ENCODE measurements at places on chromosomes 1 and 21. TPM values are rescaled to one million over a fixed set of nuclear protein-coding genes. Genes with fewer than 3 reads are reported as not detected.
A peak's percentile ranks its signal among the peaks of the same experiment; 100 is the strongest.

CA6 gene
- total RNA-seq: not detected

DEPDC1 gene
- 0.17 TPM for total RNA-seq

RHCE gene
- total RNA-seq: 0.58 TPM

RTCA gene
- total RNA-seq: 27.7 TPM

INSRR gene
- total RNA-seq: not detected

KMO gene
- 19.0 TPM for total RNA-seq

ATP5PB gene
- 132 TPM for total RNA-seq

DYRK3 gene
- 8.1 TPM for total RNA-seq

OPRD1 gene
- not detected for total RNA-seq

SETSIP gene
- not detected for total RNA-seq

RNF186 gene
- not detected for total RNA-seq

DNA sequence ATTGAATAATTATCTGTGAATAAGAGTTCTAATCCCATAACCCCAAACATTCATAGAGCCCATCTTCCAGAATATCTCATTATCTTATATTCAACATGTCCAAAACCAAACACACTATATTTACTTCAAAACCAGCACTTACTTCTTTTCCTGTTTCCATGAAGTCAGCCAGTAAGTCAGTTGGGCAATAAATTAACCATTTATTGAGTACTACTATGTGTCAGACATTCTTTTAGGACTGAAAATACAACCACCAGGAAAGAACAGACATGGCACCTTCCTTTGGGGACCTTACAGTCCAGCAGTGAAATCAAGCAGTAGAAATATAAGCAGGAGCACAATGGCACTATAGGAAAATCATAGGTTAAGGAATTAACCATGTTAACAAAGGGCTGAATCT, 8.8 kb downstream of the AK5 start:
- DNase-seq: no peak

DNA sequence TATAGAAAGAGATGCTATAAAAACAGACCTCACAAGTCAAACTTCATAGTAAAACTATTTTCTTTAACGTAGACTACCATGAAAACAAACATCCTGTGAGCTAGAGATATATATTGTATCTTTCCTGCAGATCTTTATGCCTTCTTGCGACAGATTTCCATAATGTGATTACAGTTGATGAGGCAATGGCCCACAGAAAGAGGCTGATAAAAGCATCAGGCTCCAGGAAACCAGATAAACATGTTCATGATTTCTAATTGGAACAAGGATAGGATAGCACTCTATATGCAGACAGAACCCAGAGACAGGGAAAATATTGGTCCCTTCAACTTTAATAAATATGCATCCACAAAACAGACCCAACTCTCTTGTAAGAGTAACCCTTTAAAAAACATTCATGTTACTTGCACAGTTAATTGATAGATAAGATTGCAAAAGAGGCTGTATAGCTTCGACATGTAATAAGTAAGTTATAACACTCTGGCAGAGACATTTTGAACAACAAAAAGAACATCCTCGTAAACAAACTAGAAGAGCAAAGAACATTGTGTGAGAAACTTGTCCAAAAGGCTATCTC, 329.4 kb downstream of the AGBL4 start:
- no peak for DNase-seq

GRCh38 chr1:31111290-31111951, 45.9 kb upstream of the PUM1 start:
- peak; percentile 83 for DNase-seq

DNA sequence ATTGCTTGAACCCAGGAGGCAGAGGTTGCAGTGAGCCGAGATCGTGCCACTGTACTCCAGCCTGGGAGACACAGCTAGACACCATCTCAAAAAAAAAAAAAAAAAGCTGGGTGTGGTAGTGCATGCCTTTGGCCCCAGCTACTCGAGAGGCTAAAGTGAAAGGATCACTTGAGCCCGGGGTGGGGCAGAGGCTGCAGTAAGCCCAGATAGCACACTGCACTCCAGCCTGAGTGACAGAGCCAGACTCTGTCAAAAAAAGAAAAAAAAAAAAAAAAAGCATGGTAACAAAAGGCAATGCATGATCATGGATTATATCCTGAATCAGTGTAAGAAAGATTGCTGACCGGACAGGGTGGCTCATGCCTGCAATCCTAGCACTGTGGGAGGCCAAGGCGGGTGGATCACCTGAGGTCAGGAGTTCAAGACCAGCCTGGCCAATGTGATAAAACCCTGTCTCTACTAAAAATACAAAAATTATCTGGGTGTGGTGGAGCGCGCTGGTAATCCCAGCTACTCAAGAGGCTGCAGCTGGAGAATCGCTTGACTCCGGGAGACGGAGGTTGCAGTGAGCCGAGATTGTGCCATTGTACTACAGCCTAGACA, 76.3 kb downstream of the RUSC1 start:
- peak; percentile 72 for DNase-seq

DNA sequence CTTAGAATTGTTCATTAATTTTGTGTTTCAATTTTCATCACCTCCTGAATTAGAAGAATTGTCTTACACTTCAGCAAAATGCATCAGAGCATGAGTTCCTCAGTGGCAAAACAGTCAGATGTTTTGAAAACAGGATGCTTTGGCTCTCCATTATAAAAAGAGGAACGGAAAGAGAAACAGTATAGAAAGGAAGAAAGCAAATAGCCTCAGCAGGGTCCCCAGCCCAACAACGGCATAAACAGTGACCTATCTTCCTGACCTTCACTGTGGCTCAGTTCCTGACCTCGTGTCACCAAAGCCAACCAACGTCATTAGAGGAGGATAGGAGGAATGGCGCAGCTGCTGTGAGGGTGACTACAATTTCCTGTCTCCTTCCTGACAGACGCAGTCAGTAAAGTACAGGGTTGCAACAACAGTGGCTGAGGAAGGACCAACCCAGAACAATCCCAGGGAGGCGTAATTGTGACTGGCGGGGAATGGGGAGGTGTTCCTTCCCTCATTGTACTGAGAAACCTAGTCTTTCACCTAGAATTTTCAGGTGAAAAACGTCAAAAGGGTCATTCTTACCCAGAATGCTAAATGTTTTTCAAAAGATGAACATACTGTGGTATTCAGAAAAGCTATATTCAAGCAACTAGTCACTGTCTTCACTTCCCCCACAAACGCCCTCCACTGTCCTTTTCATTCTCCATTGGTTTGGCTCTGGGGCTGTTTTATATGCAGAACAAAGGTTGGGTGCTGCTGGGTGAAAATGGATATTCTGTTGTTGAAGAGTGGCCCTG, 197.9 kb upstream of the SGIP1 start:
- DNase-seq: peak; percentile 64

DNA sequence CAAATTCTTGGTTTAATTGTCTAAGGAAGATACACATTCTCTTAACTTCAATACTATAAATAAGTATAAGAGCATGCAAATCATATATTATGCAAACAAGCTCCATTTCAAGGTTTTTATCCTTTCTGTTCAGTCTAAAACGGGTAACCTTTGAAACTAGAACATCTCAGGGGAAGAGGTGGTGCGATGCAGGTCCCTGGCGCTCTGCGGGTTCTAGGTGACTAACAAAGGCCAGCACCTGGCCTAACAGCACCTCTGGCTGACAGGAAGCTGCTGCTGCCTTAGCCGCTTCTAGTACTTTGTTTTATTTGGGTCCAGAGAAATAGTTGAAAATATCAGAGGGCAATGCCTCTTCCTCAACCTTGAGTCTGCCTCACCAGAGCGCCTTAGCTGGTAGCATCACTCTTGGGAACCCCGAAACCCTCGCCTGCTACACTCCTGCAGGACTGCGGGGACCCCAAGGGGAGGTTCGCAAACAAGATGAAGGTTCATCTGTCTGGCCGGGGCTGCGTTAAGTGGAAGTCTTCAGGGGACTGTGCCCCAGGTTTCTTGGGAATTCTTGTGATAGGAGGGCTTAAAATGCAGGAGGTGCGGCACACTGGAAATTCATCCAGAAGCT, 45.5 kb downstream of the PRDM15 start:
- peak; percentile 27 for DNase-seq

GRCh38 chr1:85584923-85585322, 4.4 kb downstream of the CCN1 start:
- DNase-seq: no peak

DNA sequence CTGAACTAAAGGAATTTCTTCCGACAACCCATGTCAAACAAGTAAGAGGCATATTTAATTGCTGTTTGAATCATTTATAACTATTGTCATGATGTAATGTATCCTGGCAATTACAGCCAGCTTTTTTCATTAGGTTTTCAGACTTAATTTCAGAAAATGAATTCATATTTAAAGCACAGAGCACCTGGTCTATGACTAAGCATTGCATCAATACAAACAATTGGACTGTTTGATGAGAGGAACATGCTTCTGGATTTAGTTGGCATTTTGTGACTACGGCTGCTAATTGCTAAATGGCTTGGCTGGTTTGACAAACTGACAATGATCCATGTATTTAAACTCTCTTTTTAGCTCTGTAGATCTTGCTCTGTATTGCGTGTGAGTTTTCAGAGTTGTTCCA, 853.4 kb downstream of the NCAM2 start:
- DNase-seq: no peak

DNA sequence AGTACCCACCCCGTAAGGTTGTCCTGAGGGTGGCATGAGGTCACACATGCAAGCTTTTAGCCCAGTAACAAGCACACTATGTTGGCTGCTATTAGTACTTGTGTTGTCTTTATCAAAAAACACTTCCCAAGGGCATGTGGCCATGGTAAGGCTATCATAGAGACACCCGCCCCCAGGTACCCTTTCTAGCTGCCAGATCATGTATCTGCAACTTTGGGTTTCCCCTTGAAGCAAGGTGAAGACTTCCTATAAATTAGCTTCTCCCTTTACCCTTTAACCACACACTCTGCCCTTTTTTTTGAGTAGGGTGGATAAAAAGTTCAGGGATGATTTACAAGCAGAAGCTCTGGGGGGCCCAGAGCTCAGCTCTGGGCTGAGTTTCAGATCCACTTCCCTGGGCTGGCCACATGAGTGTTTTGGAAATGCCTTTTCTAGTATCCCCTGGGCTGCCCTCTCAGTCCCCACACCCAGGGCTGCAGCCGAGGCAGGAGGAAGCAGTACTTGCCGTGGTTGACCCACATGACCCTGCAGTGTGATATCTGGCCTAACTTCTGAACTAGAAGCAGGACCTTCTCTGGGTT, 2.0 kb downstream of the ZDHHC18 start:
- peak; percentile 74 for DNase-seq

GRCh38 chr1:27668121-27668807, 3.7 kb downstream of the IFI6 start:
- no peak for DNase-seq

DNA sequence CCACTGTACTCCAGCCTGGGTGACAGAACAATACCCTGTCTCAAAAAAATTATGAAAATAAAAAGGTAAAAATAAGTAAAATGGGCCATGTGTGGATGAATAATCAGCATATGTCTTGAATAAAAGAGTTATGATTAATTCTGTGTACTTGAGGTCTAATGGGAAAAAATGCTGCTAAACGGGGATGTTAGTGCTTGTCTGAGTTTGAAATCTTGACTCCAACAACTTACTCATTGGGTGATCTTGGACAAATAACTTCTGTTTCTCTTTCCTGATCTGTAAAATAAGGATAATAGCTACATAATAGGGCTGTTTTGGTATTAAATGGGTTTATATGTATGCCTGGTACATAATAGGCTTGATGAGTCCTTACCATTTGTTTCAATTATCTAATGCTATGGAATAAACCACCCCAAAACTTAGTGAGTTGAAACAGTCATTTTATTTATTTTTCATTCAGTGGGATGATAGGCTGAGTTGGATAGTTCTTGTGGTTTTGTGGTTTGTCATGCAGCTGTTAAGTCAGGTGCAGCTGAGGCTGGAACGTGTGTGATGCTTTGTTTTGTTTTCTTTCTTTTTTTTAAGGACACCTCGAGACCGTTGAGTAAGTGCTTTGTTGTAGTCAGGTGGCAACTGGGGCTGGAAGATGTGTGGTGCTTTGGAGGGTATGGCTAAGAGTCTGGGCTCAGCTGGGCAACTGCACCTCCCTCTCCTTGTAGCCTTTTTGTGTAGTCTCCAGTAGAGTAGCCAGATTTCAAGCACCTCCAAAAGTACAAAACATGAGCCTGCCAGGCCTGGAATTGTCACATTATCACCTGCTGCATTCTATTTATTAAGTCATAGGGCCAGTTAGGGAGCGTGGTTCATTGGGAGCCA, 4.9 kb downstream of the MDM4 start:
- DNase-seq: no peak

DNA sequence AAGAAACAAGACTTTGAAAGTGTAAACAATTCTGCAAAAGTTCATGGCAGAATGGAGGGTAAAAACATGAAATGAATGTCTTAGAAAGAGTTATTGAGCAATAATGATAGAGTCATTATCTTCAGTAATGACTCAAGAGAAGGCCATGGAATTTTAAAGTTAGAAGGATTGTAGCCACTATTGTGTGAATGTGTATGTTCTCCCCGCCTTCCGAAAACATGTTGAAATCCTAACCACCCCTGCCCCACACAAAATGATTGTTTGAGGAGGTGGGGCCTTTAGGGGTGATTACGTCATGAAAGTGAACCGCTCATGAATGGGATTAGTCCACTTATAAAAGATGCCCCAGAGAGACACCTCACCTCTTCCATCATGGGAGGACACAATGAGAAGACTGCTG, 93.8 kb upstream of the CCDC190 start:
- no peak for DNase-seq

DNA sequence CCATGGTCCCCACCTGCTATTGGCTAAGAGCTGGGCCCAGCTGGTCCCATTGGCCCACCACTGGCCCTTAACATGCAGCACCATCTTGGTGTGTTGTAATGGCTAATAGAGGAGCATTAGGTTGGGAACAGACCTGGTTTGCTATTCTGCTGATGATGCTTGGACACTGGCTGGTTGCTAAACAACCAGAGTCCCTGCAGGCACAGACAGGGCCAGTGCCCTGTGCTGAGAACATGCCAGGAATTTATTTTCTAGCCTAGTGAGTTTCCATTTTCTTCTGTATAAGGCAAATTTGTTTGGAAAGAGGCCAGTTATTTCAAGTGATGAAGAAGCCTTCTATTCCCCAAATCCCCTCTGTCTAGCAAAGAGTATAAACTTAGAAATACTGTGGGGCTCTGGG, 42.9 kb upstream of the TDRD10 start:
- peak; percentile 21 for DNase-seq

- no peak for DNase-seq
Observed at GRCh38 chr1:32797456-32797855, 19.7 kb downstream of the YARS1 start.

GRCh38 chr1:185694081-185694480, 40.1 kb upstream of the HMCN1 start:
- no peak for DNase-seq

GRCh38 chr1:40122855-40123254, 25.8 kb upstream of the PPT1 start:
- no peak for DNase-seq

GRCh38 chr1:219670426-219671149, 57.7 kb upstream of the ZC3H11B start:
- DNase-seq: no peak

GRCh38 chr1:232622981-232623380, 7.0 kb downstream of the SIPA1L2 start:
- DNase-seq: no peak

- no peak for DNase-seq
Observed at GRCh38 chr1:164638492-164639202, 79.7 kb downstream of the PBX1 start.
